ENCODE measurements at places on chromosomes 2 and 18.

GRCh38 chr2:117691595-117691994, 122.9 kb upstream of the DDX18 start:
- DNase-seq = no peak

GRCh38 chr18:9697121-9697520, 11.0 kb upstream of the RAB31 start:
- no peak for DNase-seq

- no peak for DNase-seq
Observed at GRCh38 chr18:13465124-13465446, 246.5 kb downstream of the LDLRAD4 start.

GRCh38 chr18:63762518-63762917, 12.7 kb upstream of the SERPINB7 start:
- DNase-seq = no peak

DNA sequence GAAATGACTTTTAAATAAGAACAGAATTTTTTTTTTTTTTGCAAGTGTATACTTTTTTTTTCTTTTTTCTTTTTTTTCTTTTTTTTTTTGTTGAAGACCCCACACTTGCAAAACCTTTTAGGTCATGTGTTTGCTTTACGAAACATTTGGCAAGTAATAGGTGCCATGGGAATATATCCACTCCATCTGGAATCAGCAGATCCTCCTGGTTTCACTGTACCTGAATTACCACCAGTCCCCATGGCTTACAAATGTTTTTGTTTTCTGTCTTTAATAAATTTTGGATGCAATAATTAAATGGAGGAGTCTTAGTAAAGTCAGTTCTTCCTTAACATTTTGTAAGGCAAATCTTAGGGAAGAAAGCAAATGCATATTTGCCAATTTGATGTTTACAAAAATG, 559.7 kb upstream of the ZEB2 start:
- no peak for DNase-seq

- DNase-seq = no peak
Observed at GRCh38 chr18:9079818-9080528, 22.5 kb upstream of the NDUFV2 start.

DNA sequence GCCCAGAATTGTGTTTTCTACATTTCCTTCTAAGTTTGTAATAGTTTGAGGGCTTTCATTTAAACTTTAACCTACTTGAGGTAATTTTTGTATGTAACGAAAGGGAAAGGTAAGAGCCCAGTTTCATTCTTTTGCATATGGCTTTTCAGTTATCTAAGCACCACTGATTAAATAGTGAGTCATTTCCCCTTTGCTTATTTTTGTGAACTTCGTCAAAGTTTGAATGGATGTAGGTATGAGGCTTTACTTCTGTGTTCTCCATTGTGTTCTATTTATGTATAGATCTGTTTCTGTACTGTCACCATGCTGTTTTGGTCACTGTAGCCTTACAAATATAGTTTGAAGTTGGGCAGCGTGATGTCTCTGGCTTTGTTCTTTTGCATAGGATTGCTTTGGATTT, 944.8 kb upstream of the CNTNAP5 start:
- no peak for DNase-seq

DNA sequence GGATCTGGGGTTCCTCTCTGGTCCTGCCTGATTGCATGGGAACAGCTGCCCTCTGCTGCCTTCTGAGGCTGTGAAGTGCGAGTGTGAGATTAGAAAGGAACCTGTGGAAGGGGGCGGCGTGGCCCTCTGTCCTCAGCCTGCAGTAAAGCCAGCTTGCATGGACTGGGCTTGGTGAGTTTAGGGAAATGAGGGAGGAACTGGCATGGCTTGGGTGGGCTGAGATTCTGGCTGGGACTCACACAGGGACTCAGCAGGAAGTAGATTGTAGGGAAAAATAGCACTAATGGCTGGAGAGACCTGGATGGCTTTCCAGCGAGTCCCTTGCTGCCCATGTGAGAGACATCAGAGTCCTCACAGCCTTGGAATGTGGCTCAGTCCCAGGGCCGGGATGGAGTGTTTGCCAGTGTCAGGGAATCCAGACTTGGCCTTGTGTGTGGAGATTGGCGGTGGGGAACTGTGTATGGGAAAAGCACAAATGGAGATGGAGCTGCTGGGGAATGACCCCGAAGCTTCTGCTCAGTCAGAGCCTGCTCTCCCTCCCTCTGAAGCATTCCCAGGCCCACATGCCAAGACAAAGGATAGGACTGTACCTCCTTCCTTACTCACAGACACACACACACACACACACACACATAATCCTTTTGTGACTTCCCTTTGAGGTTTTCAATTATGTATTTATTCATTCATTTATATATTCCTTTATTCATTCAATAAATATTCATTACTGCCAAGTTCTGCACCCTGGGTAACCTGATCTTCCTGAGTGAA, 115.4 kb downstream of the ACAA2 start:
- no peak for DNase-seq

DNA sequence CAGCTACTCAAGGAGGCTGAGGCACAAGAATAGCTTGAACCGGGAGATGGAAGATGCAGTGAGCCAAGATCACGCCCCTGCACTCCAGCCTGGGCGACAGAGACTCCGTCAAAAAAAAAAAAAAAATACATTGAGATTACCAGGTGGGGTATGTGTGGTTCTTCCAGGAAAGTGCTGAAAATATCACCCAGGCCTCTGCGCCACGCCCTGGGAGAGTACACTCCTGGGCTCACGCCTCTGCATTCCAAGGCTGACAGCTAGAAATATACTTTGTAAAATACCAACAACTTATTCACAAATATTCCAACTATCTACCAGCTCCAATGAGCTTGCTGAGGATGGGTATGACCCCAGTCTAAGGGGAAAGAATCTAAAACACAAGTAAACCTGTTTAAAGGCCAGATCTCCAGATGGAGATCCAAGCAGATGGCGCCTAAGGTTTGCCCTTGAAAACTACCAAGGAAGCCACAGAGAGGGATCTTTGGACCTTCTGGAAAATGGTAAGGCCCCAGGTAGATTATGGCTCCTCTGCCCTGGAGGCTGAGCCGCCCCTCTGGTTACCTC, 21.6 kb upstream of the B3GNT7 start:
- no peak for DNase-seq

GRCh38 chr18:34915046-34915445, 126.2 kb upstream of the MAPRE2 start:
- no peak for DNase-seq

DNA sequence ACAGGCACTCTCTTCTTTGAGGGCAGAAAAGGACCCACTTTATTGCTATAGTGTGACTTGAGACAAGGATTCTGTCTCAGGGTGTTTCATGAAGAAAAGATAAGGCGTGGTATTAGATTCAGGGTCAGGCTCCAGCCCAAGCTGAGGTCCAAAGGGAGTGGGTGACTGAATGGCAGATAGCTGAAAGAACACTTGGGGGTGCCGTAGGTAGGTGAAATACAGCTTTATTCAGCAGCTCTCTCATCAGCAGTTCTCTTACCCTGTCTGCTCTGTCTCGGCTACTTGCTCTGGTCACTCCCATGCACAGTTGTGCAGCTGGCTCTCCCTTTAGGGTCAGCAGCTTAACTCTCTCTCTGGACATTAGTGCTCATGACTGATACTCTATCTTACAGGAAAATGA, 379.9 kb downstream of the LPIN1 start:
- DNase-seq = no peak

GRCh38 chr18:25352629-25353005, 651 bp upstream of the ZNF521 start:
- no peak for DNase-seq

- DNase-seq = no peak
Observed at GRCh38 chr2:147499785-147500184, 345.0 kb upstream of the ACVR2A start.

DNA sequence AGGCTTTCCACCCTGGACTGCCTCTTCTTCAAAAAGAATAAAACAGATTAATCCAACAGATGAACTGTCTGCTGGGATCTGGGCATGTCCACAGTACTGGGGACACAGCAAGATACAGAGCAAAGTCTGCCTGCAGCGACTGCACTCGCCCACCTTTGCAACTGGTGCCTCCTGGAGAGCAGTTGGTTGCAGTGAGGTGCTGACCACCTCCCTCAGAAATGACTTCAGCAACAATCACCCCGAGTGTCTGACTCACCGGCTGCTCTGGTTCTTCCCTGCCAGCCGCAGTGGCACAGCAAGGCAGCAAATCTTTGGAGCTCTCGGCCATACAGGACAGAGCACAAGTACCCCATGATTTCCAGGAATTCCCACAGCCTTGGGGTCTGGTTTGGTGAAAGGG, 179.7 kb downstream of the ANAPC1 start:
- DNase-seq = no peak

DNA sequence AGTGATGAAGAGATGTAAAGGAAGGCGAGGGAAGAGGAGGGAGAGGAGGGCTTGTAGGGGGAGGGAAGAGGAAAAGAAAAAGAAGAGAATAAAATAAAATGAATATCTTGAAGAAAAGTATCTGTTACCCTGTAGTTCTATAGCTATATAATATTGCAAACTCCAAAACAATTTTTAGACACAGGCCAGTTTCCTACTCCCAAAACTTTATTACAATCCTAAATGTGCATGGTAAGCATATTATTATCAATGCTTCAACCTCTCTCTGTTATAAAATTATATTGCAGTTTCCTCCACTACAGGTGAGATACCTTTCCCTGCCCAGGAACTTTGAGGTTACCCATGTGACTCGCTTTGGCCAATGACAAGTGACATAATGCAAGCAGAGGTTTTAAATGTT, 1351.6 kb upstream of the NRXN1 start:
- no peak for DNase-seq

GRCh38 chr2:25305775-25306174, 36.0 kb downstream of the DNMT3A start:
- no peak for DNase-seq

- DNase-seq = no peak
Observed at GRCh38 chr2:238308177-238308576, 12.1 kb upstream of the TRAF3IP1 start.

DNA sequence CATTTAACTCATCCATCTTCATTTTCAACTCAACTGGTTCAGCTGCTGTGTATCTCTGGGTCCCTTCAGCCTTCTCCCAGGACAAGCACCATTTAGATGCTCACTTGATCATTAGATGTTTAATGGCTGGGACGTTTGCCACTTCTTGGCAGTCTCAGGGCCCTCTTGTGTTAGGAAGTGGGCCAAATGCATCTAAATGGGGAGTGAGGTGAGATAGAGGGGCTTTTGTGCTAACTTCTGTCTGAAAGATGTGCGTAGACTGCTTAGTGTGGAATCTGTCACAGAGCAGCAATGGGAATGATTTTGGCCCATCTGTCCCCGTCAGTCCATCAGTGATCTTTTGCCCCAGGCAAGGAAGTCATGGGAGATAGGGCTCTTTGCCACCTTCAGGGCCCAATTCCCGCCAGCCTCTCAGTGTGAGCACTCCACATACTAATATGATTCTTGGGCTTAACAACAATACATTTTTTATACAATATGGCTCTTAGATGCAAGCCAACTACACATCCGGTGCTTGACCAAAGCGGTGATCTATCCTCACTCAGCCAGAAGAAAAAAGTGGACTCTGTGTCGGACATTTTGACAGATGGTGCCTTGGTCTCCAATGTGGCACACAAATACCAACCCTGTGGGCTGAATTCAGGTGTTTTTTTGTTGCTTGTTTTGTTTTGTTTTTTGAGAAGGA, 95.7 kb upstream of the EPC2 start:
- no peak for DNase-seq

DNA sequence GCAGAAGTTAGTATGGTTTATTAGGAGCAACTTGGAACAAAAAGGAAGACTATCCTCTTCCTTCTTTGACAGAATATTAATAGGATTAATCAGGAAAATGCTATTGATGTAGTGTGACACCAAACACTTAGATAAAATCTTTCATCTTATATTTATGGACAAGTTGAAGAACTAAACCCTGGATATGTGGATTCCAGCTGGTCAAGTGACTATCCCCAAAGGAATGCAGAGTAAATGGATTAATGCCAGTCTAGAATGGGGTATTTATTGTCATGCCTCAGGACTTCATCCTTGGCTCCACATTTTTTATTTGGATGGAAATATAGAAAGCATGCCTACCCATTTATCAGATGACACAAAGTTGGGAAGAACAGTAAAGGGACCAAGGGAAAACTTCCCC, 124.0 kb upstream of the TTC39C start:
- DNase-seq = no peak

- no peak for DNase-seq
Observed at GRCh38 chr2:150166313-150167051, 321.0 kb downstream of the RND3 start.

- DNase-seq = no peak
Observed at GRCh38 chr2:47452761-47453160, 49.8 kb downstream of the MSH2 start.

GRCh38 chr2:22406625-22407024, 978.4 kb upstream of the KLHL29 start:
- DNase-seq = no peak

DNA sequence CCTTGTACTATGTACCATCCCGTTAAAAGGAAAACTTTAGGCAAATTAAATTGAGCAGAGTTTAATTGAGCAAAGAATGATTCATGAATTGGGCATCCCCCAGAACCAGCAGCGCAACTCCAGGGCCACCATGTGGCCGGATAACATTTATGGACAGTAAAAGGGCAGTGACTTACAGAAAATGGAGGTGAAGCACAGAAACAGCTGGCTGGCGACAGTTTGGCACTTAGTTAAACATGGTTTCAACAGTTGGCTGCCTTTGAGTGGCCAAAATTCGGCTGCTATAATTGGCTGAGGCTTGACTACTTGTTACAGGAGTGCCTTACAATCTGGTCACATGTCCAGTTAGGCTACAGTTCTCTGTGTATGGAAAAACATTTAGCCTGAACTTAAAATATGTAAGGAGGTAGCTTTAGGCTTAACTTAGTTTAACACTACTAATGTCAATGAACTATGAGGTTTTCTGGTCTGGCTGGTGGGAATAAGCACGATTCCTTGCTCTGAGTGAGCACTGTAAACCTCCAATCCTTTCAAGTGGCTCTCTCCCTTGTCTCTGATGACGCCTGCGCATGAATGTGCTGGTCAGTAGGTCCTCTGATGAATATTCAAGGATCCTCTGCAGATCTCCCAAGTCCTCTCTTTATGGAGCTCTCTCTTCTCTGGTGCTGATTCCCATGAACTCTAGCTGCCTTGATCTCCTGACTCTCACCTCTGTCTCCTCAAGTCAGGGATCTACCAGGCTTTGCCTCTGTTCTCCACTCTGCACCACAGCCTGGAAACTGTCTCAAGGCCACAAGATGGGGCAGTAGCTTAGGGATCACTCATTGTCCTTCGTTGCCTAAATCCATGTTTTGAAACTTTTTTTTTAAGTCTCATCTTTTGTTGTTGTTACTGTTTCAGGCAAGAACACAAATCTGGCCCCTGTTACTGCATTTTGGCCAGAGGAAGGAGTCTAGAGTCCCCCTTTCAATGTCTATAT, 24.4 kb upstream of the RAB31 start:
- no peak for DNase-seq

- DNase-seq = no peak
Observed at GRCh38 chr2:151611351-151611750, 122.9 kb downstream of the NEB start.

- no peak for DNase-seq
Observed at GRCh38 chr2:196293751-196294515, 122.6 kb upstream of the STK17B start.

GRCh38 chr2:10303181-10303693, 533 bp downstream of the HPCAL1 start:
- no peak for DNase-seq

GRCh38 chr2:160489111-160489510, 4.5 kb downstream of the RBMS1 start:
- DNase-seq = no peak

- DNase-seq = no peak
Observed at GRCh38 chr2:240814946-240815760, 4.9 kb downstream of the KIF1A start.

Data from stimulated activated CD8-positive, alpha-beta memory T cell treated with anti-CD3 and anti-CD28 coated beads, Interleukin-15, amount 100 ng/mL, for 1 hour (primary cell).